ENCODE measurements at places on chromosomes 7 and 10.

DNA sequence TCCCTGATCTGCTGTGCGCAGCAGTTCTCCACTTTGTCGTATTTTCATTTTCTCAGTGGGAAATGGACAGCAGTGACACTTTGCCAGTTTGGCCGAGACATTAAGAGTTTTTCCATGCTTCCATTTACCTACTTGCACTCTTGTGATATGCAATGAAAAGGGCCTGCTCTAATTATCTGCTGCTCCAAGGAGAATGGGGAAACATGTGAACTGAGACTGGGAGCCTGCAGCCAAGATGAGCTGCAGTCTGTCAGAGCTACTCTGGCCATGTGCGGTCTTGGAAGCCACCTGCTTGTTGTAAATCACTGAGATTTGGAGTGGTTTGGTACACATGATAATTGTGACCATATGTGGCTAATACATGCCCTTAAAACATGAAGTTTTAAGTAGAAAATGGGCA is 586.6 kb upstream of the POT1 start:
- DNase-seq: no peak

- no peak for DNase-seq
Measured at GRCh38 chr7:64802699-64803098, 8.5 kb downstream of the ZNF138 start.

DNA sequence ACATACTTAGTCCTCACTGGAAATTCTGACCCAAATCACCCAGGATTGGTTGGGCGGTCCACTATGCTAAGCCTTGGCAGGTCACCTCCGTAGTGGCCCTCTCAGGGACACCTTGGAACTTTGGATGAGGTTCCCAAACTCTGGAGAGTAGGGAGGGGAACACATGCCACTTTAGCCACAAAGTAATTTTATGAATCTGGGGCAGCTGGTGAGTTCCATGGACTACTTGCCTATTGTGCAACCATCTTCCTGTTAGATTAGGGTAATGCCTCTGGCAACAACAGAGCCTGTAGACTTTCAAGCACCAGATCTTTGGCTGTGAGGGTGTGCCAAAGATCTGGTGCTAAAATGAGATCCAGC is 77.7 kb downstream of the ITGB8 start:
- DNase-seq: no peak

DNA sequence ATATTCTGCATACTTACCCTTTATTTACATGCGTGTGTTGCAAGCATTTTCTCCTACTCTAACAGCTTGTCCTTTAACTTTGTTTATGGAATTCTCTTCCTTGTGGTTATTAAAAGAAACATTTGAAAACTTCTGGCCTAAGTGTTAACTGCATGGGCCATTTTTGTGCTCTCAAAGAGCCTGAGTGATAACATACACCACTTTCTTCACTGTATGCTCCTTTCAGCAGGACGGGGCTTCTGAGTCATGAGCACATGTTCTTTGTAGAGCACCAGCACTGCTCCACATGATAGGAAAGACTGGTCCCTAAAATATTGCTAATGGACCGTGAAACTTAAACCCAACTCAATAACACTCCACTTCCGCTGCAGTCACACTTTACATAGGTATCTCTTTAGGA is 1093.6 kb upstream of the GHITM start:
- no peak for DNase-seq

DNA sequence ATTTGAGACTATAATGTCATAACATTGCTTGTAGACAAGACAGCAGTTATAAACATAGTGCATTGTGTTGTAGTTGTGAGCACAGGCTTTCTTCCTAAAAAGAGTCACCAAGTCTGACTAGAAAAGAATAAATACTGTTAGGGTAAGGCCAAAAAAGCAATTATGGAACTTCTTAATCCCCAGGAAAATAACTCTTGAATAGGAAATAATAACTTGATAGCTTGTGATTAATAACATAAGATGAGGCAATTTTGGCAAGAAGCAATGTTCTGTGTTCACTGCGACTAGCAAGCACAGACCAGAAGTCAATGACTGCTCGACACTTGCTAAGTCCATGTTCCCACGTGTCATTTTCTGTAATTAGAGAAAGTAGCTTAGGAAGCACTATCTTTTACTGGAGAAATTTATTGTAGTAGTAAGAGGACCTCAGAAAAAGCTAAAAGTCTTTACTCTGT is 97.1 kb downstream of the AGMO start:
- DNase-seq: no peak

Data from activated CD8-positive, alpha-beta memory T cell treated with anti-CD3 and anti-CD28 coated beads for 1 hour (primary cell).